ENCODE measurements at places on chromosomes 12 and 14. TPM values are rescaled to one million over a fixed set of nuclear protein-coding genes. Genes with fewer than 3 reads are reported as not detected.

Gene HDAC7
- 67.3 TPM for total RNA-seq

Gene ADAMTS20
- not detected for total RNA-seq

Gene ANO4
- not detected for total RNA-seq

Gene TXNDC16
- total RNA-seq = 8.1 TPM

Gene CCDC196
- not detected for total RNA-seq

Gene KRT8
- total RNA-seq = 37.9 TPM

Gene GPD1
- total RNA-seq = 36.2 TPM

Gene ADIPOR2
- 44.3 TPM for total RNA-seq

Measured in lower leg skin (tissue), 4 donors.